NCI-H1436 treated with DMSO at 0.1 percent for 48 hours (cell line): ENCODE measurements at places on chromosomes 4 and X.
A peak's percentile ranks its signal among the peaks of the same experiment; 100 is the strongest.

- DNase-seq, result no peak
Observed at GRCh38 chrX:135923353-135923752, 29.8 kb downstream of the SAGE1 start.

GRCh38 chr4:48042979-48043461 is 26.4 kb downstream of the NIPAL1 start:
- no peak for DNase-seq

DNA sequence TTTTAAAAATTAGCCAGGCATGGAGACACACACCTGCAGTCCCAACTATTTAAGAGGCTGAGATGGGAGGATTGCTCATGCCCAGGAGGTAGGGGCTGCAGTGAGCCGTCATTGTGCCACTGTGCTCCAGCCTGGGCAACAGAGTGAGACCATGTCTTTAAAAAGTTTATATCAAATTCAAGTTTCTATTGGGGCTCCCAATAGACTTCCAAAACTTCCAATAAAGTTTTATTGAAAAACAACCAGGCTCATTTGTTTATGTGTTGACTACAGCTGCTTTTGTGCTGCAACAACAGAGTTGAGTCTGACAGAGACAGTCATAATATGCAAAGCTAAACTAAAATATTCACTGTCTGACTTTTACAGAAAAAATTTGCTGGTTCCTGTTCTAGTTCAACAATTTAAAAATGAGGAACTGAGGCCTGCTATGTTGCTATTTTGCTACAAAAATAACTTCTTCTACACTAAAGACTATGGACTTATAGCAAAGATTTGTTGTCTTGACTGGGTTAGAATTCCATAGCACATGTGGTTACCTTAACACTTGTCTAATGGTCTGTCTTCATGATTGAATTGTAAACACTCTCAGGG is 63.3 kb upstream of the RELL1 start:
- DNase-seq, result no peak

GRCh38 chr4:151418856-151419255 is 9.9 kb downstream of the FHIP1A start:
- no peak for DNase-seq

- DNase-seq, result no peak
Observed at GRCh38 chr4:109879081-109879480, 31.2 kb downstream of the LRIT3 start.

- no peak for DNase-seq
Observed at GRCh38 chr4:98521486-98521885, 136.9 kb downstream of the TSPAN5 start.

- no peak for DNase-seq
Observed at GRCh38 chrX:28668957-28669356, 81.7 kb downstream of the IL1RAPL1 start.

DNA sequence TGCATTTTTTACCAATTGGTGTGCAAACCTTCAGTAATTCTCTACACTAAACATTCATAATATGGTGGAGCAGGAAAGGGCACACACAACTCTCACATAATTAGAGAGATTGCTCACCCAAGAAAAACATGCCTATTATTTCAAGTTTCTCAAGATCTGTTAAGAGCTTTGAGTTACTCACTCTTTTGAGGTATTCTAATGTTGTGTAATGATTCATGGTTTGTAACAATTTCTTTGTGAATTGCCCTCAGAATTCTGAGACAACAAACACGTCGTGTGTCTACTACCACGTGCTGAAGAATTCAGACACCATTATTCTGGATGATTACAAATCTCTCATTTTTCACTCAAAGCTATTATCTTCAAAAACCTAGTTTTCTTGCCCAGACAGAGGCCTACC is 82.8 kb downstream of the PDGFC start:
- no peak for DNase-seq

DNA sequence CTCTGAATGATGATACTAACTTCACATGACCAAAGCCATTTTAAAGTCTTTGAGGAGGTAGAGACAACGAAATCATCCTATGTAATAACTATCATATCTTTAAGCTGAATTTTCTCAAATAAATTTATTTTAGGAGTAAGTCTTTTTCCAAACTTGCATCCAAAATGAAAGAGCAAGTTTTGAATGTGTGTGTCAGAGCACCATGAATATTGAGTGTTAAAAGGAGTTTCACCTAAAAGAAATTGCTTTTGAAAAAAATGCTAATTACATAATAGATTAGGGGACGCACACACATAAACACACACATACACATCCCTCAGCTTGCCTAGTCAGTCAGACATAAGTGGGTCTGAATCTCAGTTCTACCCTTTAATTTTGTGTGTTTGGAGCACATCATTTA is 1.9 kb downstream of the ANK2 start:
- DNase-seq, result no peak

- no peak for DNase-seq
Observed at GRCh38 chrX:47877327-47877726, 40.6 kb downstream of the ZNF81 start.

DNA sequence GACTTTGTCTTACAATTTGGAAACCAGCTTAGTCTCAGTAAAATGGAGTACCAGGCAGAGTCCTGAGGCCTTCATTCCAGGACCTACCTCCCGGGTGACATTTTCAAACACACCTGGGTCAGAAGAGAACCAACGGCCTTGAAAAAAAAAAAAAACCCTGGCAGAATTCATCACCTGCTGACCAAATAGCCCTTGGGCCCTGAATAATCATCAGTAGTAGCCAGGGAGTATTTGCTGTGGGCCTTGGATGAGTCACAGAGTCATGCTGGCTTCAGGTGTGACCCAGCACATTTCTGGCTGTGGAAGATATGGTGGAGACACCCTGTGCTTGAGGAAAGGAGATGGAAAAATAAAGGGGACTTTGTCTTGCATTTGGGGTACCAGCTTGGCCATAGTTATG is 92.2 kb downstream of the LPAR4 start:
- no peak for DNase-seq

DNA sequence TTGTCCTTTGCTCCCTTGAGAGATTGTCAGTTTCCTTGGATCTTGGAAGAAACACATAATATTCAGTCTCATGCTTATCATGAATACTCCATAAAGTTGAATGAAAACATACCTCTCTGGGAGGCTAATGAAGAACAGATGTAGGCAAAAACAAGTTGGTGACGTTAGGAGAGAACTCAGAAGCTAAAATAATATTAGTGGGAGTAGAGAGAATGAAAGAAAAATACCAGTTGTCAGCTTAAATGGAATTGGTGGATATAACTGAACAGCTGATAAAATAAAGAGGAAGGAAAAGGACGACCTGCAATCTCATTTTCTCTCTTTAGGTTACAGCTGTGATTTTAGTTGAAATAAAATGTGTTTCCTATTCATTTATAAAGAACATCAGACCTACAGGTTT is 124.8 kb downstream of the SNCA start:
- DNase-seq, result no peak

GRCh38 chr4:26570596-26570995 is 13.3 kb upstream of the TBC1D19 start:
- DNase-seq, result no peak

GRCh38 chr4:183887351-183887750 is 17.8 kb upstream of the STOX2 start:
- no peak for DNase-seq

- no peak for DNase-seq
Observed at GRCh38 chrX:154430916-154431315, 2.4 kb downstream of the ATP6AP1 start.

- no peak for DNase-seq
Observed at GRCh38 chrX:13283950-13284546, 35.8 kb downstream of the ATXN3L start.

DNA sequence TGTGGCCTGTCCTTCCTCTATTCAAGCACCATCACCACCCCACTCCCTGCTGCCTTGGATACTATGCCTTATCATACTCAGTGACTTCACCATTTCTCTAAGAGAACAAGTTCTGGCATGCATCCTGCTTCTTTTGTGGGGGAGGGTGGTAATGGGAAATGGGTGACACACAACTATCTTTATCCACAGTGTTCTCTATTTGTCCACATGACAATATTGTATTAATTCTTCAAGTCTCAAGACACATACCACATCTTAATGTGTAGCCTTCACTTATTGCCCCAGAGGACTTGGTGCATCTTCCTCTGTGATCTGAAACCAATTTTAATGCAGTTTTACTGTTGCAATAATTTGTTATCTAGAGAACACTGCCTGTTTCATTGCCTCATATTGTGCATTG is 29.3 kb upstream of the UGT2B7 start:
- DNase-seq, result no peak

- DNase-seq, result no peak
Observed at GRCh38 chrX:69060631-69061408, 104.4 kb downstream of the PJA1 start.

DNA sequence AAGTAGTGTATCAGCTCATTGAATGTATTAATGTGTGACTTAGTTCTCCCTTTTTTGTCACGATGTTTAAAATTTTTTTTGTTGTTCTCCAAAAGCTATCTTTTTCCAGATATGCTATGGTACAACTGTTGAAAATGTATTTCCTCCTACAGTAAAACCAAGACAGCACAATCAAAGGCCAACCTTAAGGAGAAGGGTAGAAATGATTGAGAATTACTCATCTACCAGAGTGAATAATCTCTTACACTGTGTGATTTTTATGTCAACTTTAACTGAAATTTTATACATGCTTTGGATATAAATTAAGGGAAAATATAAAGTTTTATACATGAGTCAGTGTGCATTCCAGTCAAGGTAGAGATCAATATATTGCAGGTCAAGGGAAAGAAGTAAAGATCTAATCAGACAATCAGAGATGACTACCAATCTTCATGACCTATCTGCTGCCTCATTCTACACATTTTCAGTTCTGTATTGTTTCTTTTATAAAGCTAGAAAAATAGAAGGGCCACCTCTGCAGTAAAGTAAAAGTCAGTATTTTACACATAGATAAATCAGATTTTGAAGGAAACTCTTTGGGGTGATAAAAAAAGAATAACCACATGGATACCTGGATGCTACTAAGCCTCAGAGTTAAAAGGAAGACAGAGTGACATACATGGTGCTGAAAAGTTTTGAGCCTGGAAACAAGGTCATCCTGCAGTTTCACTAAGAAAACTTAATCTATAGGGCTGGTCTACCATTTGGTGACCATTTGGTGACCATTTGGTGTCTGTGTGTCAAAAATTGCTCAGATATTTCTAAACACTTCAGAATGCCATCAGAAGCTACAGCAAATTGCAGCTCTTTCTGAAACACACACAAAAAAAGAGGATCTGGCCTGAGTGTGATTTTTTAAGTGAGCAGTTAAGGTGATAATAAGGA is 1.6 kb downstream of the FAM13A start:
- DNase-seq, result no peak

GRCh38 chr4:112885897-112886296 is 163.6 kb upstream of the ANK2 start:
- DNase-seq, result no peak

DNA sequence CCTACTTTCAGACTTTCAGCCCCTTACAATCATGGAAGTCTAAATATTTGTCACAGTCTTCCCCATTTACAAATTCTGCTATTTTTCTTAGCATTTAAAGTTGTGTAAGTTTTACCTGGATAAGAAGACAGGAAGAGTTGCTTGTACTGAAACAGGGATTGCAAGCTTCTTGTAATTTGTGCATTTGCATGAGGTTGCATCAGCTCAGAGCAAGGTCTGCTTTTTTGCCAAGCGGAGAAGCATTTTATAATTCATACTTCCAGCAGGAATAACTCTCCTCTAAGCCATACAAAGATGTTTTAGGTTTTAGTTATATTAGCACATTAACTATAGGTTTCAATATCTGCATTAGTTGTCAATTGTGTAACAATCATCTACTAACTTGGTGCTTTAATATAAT is 922.0 kb upstream of the PABPC4L start:
- DNase-seq, result no peak

- DNase-seq, result no peak
Observed at GRCh38 chr4:66655505-66655904, 889.8 kb downstream of the CENPC start.

DNA sequence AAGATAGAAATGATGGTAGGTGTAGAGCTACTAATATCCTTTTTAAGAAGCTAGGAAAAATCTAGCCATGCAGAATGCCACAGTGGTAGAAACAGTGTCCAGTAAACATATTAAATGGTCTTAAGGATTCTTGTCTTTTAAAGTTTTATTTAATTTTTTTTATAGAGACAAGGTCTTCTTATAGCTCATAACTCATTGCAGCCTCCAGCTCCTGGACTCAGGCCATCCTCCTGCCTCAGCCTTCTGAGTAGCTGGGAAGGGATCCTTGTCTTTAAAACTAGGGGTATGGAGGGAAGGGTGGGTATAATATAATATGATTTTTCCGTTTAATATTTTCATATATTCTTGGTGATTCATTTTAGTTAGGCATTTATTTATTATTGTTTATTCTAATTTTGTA is 3.8 kb downstream of the TMEM165 start:
- no peak for DNase-seq

- DNase-seq, result peak; percentile 26
Observed at GRCh38 chrX:10769195-10769594, 148.8 kb upstream of the MID1 start.

GRCh38 chr4:33561259-33561658 is 2683.1 kb downstream of the ARAP2 start:
- DNase-seq, result no peak

DNA sequence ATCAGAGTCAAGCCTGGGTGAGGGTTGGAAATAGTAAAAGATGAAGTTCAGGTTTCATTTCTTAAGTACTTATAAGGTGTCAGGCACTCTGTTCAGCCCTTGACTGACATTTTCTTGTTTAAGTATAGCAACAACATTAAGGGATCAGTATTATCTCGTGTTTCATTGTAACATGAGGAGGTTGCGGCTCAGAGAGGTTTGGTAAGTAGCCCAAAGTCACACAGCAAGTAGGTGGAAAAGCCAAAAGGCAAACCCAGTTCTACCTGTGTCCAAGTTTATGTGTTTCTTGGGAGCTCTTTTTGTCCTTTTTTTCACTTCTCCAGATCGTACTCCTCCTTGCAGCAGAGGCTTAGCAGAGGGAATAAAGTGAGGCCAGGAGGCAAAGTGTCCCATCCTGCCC is 337.5 kb upstream of the KLF3 start:
- no peak for DNase-seq

DNA sequence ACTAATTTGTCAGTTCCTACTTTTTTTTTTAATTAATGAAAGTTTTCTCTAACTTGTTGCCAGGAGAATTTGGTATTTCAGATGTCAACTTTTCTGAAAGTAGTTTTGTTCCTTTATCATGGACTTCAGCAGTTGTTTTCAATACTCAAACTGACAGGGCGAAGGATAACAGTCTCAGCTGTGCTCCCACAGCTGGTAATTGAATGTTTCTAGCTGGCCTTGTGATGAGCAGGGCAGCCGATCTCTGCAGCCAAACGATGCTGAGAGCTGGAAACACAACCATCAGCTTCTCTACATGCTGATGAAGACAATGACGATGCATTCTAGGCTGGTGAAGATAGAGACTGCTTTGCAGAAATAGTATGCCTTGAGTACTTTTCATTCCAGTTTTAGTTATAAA is 130.0 kb upstream of the MAP9 start:
- no peak for DNase-seq

DNA sequence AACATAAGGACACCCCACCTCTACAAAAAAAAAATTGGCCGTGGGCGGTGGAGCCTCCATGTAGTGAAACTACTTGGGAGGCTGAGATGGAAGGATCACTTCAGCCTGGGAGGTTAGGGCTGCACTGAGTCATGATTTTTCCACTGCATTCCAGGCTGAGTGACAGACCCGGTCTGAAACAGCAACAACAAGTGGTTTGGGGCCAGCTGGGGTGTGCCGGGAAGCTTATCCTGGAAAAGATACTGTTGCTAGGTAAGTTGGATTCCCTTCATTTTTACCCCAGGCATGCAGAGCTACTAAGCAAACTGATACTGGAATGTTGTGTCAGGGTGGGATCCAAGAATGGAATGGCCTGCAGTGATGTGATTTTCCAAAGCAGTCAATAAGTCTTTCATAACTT is 57.0 kb downstream of the XAGE2 start:
- no peak for DNase-seq
